ENCODE measurements at places on chromosomes 16 and 17. TPM values are rescaled to one million over a fixed set of nuclear protein-coding genes. Genes with fewer than 3 reads are reported as not detected.

Gene KRTAP4-4
- not detected for polyA plus RNA-seq

Gene RPGRIP1L
- polyA plus RNA-seq = 1.3 TPM

Gene CDH11
- polyA plus RNA-seq = 0.28 TPM

Gene USP6
- polyA plus RNA-seq = 0.04 TPM

Gene CA5A
- polyA plus RNA-seq = not detected

Gene ICAM2
- 8.9 TPM for polyA plus RNA-seq

Data from esophagus (tissue), 2 donors.